ENCODE measurements at places on chromosomes 4 and X.

- DNase-seq, result peak; percentile 66
Observed at GRCh38 chrX:136767104-136767941, 13.4 kb downstream of the ARHGEF6 start.

GRCh38 chrX:132171478-132171877 lies 43.7 kb upstream of the FRMD7 start:
- no peak for DNase-seq

DNA sequence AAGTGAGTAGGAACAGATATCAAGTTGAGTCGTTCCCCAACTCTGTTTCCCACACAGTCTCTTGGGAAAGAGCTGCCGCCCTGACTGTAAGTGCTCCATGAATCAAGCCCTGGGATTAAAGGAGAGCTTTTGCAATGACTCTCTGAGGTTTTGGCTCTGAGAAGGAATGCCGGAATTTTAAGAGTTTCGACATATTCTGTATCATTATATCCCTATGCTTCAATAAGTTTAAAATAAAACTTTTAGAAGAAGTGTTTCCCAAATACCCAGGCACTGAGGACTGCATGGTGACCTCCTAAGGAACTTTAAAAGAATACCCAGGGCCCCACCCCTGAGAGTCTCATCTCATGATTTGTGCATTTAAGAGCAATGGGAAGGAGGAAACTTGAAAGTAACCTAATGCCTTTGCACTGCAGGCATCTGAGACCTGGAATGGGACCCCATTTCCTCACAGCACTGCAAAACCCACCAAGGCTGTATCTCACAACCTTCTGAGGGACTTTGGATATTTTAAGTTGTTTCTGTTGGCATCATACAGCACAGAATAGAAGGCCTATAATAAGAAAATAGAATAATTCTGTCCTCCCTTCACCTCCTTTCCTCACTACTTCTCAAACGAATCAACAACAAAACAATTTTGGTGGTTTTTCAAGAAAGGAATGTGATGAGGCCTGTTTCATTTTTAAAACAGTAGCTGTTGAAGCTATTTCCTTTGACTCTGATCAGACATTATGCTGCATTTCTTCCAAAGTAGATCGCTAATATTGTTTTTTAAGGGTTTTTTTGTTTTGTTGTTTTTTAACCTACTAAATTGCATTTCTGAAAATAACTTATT lies 121.2 kb downstream of the GASK1B start:
- DNase-seq, result peak; percentile 47

DNA sequence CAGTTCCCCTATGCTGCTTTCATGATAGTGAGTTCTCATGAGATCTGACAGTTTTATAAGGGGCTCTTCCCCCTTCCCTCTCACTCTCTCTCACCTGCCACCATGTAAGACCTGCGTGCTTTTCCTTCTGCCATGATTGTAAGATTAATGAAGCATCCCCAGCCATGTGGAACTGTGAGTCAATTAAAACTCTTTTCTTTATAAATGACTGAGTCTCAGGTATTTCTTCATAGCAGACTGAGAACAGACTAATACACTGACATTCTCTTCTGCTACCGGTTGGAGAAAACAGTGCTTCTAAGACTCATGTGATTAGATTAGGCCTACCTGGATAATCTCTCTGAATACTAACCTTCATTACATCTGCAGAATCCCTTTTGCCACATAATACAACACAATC lies 45.4 kb upstream of the TRPC5OS start:
- DNase-seq, result no peak

GRCh38 chrX:71454222-71454621 lies 78.7 kb upstream of the OGT start:
- peak; percentile 22 for DNase-seq

- DNase-seq, result no peak
Observed at GRCh38 chr4:10758906-10759305, 74.3 kb upstream of the CLNK start.

DNA sequence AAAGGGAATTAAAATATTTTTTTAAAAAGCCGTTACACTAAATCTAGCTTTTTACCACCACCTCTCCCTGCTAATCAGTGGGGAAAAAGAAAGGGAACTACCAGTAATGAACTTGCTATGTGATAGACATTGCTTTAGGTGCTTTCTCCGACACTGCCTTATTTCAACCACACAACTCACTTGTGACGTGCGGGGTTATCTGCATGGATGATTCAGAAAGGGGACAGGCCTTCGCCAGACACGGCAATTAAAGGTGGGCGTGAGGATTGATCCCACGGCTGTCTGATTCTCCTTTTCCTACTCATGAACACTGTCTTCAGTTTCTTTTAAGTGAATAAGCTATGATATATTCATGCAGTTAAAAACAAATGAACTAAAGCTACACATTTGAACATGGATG lies 882 bp upstream of the CXCR3 start:
- no peak for DNase-seq

DNA sequence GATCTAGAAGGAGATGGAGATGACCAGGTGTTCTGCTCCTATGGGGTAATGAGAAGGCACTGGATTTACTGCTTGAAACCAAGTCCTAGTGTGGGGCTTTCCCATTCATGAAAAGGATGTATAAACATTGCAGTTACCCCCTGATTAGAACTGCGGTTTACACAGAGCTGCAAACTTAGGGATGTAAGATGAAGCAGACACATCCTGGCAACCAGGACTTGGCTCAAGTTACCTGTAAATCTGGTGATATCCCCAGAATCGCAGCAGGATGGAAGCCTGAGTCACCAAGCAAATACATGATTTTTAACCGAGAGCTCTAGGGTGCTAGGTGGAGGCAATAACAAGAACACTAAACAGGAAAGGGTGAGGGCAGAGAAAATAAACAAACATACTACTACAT lies 178.6 kb upstream of the MAMLD1 start:
- DNase-seq, result peak; percentile 39

DNA sequence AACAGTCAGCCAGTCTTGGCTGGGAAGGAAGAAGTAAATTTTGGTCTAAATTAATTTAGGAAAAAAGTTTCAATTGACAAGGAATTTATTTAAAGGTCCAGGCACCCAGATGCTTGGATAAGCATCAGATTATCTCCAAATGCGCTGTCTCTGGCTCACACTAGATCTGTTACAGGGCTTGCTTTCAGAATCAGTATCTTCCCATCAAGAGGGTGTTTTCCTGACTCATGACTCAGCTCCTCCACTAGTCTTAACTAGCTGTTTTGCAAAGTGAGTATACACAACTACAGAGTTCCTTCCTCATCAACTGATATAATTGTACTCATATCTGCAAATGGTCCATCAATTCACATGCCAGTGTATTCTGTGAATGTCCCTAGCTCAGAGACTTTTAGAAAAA lies 482.1 kb upstream of the CPEB2 start:
- DNase-seq, result peak; percentile 30

GRCh38 chr4:15168759-15169158 lies 166.5 kb downstream of the CPEB2 start:
- DNase-seq, result no peak

- DNase-seq, result peak; percentile 75
Observed at GRCh38 chr4:153345012-153345981, 809 bp downstream of the MND1 start.

DNA sequence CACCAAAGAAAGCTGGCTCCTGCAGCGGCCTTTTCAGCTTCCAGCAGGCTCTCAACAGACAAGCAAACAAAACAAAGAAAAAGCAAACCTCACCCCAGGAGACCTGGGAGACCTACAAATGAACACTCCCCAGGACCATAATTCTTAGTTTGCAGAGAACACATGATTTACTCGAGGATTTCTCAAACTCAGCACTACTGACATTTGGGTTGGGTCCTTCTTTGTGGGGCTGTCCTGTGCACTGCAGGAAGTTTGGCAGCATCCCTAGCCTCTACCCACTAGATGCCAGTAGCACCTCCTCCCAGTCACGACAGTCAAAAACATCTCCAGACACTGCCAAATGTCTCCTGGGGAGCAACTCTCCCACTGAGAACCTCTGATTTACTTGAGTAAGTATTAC lies 21.9 kb downstream of the APOO start:
- no peak for DNase-seq

DNA sequence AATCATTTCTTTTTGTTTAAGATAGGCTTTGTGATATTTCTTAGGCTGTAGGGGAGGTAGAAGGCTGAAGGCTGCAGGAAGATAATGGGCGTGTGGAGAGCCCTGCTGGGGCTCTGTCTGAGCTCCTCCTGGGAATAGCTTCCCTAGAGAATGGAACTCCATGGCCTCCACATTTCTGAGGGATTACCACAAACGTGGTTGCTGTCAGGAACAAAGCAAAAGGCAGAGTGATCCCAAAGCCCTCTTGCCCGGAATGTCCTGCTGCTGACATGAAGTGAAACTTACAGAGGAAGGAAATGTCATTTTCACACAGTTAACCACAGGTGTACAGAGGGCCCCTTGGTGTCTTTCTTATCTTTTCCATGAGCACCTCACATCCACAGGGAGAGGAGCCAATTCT lies 89.3 kb downstream of the DDIT4L start:
- no peak for DNase-seq

DNA sequence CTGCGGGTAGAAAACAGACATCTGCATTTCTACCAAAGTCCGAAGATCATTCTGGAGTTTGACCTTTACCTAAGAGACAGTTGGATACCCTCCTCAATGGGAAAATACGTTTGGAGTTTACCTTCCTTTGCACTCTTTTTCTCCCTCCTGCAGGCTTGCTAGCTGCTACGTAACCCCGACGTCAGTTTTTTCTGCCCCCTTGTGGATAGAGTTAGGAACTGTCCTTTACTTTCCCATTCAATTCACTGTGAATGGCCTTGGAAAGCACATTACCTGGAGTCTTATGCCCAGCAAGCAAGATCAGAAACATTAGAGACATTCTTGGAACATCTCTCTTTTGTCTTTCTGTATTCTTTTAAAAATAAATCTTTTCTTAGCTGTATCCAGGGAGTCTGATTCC lies 250.7 kb downstream of the NAP1L3 start:
- DNase-seq, result peak; percentile 0

DNA sequence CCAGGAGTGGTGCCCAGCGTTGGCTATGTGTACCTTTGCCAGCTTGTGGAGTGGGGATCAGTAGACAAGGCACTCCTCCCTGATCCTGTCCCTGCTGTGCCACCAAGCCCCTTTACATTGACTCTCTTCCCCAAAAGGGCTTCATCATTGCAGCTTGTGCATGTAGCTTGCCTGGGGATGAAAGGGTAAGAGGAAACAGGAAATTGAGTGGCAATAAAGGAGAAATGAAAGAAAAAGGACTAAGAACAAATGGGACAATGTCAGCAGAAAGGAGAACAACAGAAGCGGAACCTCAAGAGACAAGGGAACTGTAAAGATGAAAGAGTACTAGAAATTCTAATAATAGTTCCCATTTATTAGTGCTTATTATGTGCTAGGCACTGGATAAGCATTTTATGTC lies 8.7 kb upstream of the IL13RA1 start:
- no peak for DNase-seq

GRCh38 chrX:37651921-37652452 lies 33.6 kb upstream of the XK start:
- DNase-seq, result no peak

DNA sequence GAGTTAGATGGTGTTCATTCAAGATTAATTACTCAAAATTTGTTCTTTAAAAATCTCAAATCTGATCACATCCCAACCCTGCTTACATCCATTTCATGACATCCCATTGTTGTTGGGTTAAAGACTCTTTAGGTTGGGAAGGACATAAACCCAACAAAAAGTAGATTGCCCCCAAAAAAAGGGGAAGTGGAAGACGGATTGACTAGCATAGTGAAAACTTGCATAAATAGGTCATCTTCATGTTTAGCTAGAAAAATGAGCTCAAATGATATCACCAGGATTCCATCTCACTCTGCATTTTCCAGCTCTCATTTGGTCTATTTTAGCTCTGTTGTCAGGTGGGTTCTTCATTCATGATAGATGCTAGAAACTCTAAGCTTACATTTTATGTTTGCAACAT lies 18.5 kb upstream of the TET2 start:
- DNase-seq, result no peak

- no peak for DNase-seq
Observed at GRCh38 chr4:186040316-186040715, 28.6 kb upstream of the TLR3 start.

- peak; percentile 37 for DNase-seq
Observed at GRCh38 chrX:17580539-17581152, 156.6 kb upstream of the SCML1 start.

DNA sequence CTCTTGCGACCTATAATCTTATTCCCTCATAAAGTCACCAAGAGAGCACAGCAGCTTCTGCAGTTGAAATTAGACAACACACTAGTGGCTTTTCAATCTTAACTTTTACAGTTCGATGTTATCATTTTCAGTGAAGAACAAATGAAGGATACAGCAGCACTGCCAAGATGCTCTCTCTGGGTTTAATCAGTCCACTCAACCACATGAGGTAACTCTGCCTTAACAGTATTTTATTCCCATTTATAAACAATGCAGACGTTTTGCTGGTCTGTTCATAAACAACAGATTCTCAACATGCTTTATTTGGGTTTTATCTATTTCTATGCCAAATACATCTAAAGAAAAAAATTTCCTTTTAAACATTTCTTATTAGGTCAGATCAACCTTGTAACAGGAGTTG lies 646.0 kb upstream of the FAM241A start:
- DNase-seq, result no peak

- DNase-seq, result no peak
Observed at GRCh38 chrX:28391528-28391927, 195.7 kb upstream of the IL1RAPL1 start.

DNA sequence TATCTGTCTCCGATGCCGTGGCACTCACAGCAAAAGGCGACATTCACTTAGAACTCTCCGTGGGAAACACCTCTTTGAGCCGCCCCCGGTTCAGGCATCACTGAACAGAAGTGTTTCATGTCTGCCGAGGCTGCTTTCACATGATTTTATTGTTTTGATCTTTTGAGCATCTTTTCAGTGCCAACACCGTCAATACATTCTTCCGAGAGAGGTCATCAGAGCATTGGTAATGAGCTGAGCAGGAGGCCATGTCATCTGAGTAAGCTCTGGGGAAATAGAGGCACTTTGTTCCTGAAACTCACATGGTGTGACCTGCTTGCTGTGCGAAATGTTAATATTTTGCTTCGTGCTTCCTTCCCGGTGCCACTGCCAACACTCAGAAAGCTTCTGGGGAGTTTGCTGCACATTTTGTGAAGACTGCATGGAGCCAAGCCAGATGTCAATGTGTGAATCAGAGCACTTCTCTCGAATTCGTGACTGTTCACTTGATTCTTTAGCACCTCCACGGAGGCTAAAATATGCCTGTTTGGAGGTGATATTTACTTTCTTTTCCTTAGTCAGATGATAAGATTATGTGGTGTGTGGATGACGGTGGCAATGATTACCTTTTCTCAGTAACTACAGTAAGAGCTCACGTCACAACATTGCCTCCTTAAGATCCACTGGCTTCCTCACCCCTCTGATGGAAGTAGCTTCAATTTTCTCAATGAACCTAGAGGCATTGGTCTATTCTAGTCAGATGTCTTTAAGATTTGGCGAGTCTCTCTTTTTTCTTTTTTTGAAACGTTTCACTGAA lies 222.3 kb upstream of the HS3ST1 start:
- no peak for DNase-seq

DNA sequence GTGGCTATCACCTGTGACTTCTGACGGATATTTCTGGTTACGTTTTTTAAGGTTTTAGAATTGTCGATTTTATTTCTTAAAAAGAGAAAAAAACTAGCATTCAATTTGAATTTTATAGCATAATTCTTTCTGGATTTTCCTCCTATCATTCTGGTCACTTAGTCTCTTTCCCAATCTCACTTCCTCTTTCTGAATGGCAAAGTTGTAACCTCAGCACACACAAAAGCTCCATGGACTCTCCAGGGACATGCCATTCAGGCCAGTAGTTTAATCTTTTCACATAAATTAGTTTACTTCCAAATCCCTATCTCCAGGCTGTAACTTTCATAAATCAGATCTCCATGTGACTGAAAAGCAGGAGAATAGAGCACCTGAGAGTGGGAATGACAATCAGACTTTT lies 110.7 kb downstream of the ARAP2 start:
- DNase-seq, result no peak
